Stimulated activated CD8-positive, alpha-beta memory T cell treated with anti-CD3 and anti-CD28 coated beads, Interleukin-4, amount 100 ng/mL, for 4 hours (primary cell): ENCODE measurements at places on chromosomes 5 and 9.

DNA sequence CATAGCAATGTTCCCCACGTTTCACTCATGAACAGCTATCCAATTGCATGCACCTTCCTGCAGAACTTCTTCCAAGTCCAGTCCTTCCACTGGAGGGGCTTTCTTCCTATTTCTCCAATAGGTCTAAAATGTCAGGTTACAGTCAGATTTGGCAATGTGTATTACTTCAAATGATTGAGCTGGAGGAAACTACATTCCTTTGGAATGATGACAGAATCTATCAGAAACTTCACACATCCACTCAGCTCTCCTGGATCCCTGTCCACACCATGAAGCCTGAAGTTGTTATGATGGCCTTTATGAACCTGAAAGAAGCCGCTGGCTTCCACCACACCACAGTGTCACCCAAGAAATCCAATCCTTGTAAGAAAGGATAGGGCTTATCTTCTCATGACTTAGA is 32.2 kb downstream of the FBXW2 start:
- no peak for DNase-seq

DNA sequence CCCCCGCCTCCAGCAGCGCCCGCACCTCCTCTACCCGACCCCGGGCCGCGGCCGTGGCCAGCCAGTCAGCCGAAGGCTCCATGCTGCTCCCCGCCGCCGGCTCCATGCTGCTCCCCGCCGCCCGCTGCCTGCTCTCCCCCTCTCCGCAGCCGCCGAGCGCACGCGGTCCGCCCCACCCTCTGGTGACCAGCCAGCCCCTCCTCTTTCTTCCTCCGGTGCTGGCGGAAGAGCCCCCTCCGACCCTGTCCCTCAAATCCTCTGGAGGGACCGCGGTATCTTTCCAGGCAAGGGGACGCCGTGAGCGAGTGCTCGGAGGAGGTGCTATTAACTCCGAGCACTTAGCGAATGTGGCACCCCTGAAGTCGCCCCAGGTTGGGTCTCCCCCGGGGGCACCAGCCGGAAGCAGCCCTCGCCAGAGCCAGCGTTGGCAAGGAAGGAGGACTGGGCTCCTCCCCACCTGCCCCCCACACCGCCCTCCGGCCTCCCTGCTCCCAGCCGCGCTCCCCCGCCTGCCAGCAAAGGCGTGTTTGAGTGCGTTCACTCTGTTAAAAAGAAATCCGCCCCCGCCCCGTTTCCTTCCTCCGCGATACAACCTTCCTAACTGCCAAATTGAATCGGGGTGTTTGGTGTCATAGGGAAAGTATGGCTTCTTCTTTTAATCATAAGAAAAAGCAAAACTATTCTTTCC is 19.3 kb downstream of the CDKN2A start:
- no peak for DNase-seq

DNA sequence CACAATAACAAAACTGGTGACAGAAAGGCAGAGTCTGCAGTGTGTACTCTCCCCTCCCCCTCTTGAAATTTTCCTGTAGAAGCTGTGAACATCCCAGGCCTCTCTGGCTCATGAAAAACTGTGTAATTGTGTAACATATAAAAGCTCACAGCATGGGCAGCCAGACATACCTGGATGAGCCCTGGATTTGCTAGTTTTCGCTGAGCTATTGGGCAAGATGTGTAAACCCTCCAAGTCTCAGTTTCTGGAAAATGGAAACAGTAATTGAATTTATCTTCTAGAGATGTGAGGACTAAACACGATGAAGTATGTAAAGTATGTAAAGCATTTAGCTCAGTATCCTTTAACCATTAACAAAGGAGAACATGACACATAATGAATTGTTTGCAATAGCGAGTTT is 143.2 kb upstream of the ANKH start:
- no peak for DNase-seq

- no peak for DNase-seq
Observed at GRCh38 chr5:13552361-13552760, 392.1 kb downstream of the DNAH5 start.

DNA sequence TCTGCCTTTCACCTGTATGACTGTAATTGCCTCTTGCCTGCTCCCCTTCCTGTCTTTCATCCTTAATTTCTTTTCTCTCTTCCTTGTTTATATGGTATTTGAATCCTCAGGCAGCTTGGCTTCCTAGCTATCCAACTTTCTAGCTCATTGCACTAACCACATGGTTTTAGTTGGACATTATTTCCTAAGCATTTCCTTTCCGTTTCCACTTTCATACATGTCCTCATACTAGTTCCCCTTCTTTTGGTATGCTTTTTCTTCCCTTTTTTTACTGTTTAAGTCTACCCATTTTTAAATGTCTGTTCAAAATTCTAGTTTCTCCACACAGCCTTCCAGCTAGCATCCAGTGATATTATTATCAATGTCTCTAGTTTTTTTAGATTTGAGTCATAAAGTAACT is 6.6 kb downstream of the CWC27 start:
- DNase-seq = no peak
